Esophagus squamous epithelium (tissue), 5 donors: ENCODE measurements at places on chromosomes 1 and 21.

DNA sequence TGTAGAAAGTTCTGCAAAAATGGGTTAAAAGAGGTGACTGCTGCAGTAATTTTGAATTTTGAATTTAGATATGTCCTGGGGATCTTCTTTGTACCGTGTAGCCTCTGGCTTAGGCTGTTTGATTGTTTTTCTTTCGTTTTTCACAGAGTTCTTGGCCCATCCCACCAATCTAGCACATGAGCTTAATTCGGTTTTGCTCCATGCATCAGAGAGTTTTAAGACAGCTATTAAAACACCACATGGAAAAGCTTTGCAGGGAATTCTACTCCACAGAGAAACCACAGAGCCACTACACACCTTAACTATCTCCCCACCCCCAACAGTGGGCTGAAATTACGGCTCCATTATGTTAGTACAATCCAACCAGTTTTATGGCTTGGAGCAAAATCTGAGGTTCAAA is 25.5 kb downstream of the SPAG17 start:
- DNase-seq: no peak

- DNase-seq: no peak
These were observed 46.9 kb downstream of the CR1L start for GRCh38 chr1:207691841-207692240.

DNA sequence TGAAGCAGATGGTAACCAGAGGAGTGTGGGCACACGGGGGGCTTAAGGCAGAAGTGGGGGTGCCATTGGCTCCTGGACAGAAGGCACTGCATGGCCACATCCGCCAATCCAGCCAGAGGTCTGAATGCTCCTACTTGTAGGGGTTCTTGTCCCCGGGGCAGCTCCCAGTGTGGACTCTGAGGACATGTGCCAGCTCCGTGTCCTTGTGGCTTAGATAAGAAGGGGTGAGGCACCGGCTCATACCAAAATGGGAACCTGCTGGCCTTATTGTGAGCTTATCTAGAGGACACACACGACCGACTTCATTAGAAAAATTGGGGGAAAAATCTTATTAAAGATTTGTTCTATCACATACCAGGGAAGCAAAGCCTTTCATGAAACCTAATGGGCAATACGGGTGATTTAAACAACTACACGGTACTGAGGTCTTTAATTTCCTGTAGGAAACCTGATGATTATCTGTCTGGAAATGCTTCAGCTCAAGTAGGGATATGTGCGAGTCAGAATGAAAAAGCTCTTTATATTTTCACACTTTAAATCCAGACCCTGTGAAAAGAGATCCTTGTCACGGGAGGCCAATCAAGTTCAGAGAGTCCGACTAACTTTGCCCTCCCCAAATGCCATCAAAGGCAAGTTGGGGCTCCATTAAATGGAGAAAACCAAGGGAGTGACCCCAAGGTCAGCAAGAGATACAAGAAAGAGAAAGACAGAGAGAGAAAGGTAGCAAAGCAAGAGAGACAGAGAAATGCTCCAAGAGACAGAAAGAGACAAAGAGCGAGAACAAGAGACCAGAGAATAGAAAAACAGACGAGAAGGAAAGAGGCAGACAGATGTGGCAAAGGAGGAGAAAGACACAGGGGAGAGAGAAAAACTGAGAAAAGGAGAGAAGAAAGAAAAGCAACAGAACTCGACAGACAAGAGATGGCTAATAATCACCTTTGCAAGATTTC is 14.1 kb upstream of the KCNN3 start:
- DNase-seq: no peak

- DNase-seq: no peak
These were observed 15.8 kb upstream of the SLC25A44 start for GRCh38 chr1:156177919-156178654.

GRCh38 chr1:55064071-55064581 is 24.8 kb downstream of the PCSK9 start:
- DNase-seq: no peak

- no peak for DNase-seq
These were observed 29.4 kb downstream of the JAK1 start for GRCh38 chr1:64936956-64937355.

GRCh38 chr21:44286716-44287632 is 1.3 kb downstream of the AIRE start:
- no peak for DNase-seq

DNA sequence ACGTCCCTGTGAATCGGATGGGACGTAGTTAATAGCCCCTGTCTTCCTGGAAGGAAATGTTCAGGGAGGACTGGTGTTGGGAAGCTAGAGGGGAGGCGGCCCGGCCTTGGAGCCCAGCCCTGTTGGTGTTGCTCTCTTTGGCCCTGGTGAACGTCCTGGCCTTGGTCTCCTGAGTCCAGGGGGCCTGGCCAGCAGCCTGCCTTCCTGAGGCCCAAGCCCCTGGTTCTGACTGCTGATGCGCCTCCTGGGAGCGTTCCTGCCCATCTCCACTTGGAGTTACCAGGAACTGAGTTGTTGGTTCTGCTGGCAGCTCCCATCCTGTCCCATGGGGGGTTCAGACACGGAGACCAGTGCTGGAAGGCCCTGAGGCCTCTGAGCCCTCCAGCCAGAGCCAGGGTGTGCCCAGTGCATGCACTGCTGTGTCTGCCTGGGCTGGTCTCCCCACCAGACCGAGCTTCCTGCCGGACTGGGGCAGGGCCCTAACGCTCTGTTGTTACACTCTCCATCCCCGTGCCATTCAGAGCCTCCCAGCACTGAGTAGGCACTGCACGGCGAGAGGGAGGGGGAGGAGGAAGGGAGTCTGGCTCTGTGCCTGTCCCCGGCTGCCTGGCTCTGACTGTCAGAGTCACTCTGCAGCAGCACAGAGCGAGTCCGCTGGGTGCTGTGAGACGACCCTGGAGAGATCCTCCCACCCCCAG is 382.5 kb upstream of the VAMP3 start:
- no peak for DNase-seq

DNA sequence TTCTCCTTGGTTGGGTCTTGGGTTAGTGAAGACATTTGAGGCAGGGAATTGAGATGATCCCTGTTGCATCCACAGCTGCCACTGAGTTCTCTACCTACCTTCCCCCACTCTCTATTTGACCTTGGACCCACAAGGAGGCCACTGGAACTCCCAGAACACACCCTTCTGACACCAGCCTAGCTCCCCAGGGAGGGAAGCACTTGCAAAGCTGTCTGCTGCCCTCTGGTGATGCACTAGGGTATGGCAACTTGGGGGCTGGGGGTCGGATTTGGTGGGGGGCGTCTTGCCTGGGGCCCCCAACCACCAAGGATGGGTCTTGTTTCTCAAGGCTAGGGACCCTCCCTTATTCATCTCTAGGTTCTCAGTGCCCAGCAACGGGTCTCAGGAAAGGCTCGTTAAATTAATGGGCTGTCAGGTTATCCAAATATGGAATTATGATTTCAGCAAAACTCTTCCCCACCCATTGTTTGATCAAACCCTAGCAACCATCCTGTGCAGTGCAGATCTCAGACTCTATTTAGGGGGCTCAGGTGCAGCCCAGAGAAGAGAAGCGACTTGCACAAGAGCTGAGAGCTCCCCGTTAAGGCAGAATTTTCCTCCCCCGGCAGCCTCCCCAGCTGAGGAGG is 177.8 kb upstream of the KLHDC7A start:
- no peak for DNase-seq

DNA sequence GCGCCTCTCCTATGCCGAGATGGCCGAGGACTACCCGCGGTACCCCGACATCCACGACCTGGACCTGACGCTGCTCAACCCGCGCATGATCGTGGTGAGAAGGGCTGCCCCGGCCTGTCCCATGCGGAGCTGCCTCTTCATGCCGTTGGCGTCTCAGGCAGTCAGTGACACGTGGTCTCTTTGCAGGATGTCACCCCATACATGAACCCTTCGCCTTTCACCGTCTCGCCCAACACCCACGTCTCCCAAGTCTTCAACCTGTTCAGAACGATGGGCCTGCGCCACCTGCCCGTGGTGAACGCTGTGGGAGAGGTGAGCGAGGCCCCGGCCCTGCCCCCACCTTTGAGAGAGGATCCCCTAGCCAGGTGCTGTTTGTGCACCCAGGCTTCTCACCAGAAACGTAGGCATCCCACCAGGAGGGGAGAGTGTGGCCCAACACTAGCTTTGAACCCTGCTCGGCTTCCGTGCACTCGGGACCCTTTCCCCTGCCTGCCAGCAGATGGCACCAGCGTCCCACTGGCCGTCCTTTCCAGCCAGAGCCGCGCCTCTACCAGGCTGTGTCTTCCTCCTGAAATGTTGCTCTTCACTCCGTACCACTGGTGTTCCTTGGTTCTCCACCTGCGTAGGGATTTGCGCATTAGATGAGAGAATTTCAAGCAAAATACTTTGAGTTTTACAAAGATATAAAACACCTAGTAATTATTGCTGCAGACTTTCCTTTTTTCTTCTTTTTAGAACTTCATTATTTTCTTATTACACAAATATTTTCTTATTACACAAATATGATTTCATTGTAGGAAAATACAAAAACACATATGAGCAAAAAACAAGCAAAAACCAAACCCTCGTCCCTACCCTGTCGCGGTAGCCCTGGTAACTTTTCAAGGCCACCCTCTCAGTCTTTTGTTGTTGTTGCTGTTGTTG is 9.0 kb downstream of the NPPA start:
- peak; percentile 12 for DNase-seq

GRCh38 chr1:151060007-151060656 is at the start of gene MLLT11:
Gene MLLT11, plus strand, starts transcription at chr1:151060397. Its CDS starts 6,828 bp downstream, at chr1:151067225.
- DNase-seq: no peak

DNA sequence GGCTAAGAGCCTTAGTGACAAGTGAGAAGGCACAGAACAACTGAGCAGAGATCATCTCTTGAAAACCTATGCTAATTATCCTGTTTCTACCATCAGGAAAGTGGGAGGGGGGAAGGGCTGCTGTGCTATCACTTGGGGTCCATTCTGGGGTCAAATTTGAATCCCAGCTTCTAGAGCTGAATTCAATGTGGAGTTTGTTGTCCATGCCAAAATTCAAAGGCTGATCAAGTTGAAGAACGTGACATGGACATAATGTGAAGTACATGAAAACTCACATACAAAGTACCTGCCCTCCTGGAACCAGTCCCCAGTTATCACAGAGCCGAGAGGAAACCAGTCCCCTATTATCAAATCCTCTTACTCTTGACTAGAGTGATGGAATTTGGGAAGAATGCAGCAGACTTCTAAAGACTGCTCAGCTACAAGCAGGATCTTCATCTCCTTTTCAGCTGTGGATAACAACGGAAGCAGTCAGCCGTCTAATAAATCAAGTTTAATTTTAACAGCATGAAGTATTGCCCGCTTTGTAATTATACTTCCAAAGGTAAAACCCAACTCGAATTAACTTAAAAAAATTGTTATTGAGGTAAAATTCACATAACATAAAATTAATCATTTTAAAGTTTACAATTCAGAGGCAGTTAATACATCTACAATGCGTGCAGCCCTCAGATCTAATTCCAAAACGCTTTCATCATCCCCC is 78.3 kb downstream of the SLC45A1 start:
- DNase-seq: no peak

- no peak for DNase-seq
These were observed 95.1 kb upstream of the F3 start for GRCh38 chr1:94636624-94637023.

DNA sequence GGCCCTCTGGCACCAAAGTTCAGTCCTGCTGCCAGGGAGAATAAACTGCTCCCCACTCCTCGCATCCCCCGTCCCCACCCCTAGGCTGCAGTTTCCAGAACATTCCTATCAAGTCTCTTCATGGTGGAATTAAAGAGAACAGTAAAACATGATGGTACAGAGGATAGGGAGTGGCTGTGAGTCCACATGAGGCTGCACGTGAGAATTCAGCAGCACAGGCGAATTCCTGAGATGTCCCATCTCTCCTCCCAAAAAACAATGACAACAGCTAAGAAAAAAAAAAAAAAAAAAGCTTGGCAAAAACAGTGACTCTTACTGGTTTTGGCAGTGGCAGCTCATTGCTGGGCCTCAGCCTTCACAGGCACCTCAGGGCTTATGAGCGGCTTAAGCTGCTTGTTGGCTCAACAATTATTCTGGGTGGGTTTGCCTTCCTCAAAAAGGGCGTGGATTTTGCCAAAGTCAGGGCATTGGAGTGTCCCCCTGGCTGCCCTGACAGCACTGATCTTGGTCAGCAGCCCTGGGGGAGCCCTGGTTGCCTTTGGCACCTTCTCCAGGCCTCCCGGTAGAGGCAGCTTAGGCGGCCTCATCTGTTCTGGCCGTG is 5.7 kb upstream of the IFFO2 start:
- DNase-seq: no peak

DNA sequence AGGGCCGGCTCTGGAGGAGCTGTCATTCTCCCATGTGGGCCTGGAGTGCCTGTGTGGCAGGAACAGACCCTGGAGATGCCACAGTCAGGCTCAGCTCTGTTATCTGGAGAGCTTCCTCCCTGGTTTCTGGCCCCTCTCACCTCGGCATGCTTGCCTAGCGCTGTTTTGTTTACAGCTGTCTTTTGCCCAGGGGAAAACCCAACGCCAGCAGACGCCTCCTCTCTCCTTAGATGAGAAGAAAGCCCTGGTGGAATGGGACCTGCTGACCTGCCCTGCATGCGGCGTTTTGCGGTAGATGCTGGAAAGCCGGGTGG is 104.9 kb downstream of the CRYAA start:
- DNase-seq: no peak

DNA sequence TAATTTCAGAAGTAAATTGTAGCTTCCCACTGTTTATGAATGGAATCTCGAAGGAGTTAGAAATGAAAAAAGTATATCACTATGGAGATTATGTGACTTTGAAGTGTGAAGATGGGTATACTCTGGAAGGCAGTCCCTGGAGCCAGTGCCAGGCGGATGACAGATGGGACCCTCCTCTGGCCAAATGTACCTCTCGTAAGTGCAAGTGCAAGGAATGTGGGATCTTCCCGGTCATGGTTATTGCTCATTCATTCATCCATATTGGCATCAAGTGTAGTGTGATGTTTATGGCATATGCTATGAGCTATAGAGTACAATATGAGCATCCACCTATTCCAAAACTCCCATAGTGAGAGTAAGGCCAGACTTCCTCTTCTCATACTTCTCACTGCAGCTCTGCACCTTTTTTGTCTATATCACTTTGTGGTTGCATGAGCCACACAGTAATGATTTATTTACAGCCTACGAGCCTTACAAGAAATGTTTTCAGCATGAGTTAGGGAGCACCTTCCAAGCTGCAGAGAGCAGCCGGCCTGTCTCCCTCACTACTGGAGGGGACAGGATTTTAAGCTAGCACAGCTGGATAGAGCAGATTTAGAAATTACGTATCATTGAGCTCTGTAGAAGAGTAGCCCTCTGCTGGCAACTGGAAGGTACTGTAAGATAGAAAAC is 24.9 kb upstream of the CR1L start:
- no peak for DNase-seq

DNA sequence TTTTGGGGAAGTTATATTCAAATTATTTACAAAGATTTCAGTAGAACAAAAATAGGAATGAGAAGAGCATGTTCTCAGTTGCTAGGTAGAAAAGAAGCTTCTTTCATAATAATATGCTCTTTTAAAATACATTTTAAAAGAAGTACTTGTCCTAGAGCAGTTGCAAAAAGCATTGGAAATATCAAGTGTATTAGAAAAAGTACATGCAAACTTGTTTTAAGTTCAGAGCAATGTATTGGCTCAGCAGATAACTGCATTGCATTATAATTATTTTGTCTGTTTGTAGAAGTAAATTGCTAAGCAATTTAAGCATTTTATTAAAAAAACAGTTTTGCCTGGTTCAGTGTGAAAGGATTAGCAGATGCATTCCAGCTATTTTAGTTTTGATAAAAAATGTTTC is 806.4 kb downstream of the USP25 start:
- no peak for DNase-seq
